ENCODE measurements at places on chromosomes 5 and 9.

- DNase-seq: no peak
Observed at GRCh38 chr9:84255696-84256095, 84.9 kb downstream of the SLC28A3 start.

GRCh38 chr9:130368631-130369103 lies 76.1 kb upstream of the ASS1 start:
- DNase-seq: peak; percentile 39

GRCh38 chr9:134158753-134159392 lies 5.5 kb downstream of the RNU6ATAC start:
- no peak for DNase-seq

DNA sequence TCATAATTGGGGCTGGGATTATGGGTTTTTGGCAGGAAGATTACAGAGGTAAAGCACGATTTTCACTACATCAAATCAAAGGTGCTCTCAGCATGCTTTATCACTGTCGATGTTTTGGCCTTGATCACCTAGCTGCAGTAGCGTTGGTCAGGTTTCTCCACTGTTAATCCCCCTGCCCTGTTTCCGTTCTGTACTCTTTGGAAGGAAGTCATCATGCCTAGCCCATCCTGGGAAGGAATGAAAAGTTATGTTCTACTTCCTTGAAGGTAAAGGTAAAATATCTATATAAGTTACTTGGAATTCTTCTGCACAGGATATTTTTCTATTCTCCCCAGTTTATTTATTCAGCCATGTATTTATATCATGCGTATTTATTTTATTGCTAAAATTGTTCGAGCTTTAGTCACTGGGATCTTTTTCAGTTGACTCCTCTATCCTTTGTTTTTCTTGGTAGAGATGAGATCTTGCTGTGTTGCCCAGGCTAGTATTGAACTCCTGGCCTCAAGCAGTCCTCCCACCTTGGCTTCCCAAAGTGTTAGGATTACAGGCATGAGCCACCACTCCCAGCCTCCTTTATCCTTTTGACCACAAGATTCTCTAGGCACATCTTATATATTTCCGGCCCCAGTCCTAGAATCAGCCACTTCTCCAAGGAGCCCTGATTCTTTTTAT lies 25.3 kb downstream of the FAF2 start:
- DNase-seq: no peak

GRCh38 chr5:110900829-110901228 lies 162.0 kb downstream of the SLC25A46 start:
- no peak for DNase-seq

GRCh38 chr5:93777620-93778019 lies 36.2 kb upstream of the POU5F2 start:
- DNase-seq: no peak

DNA sequence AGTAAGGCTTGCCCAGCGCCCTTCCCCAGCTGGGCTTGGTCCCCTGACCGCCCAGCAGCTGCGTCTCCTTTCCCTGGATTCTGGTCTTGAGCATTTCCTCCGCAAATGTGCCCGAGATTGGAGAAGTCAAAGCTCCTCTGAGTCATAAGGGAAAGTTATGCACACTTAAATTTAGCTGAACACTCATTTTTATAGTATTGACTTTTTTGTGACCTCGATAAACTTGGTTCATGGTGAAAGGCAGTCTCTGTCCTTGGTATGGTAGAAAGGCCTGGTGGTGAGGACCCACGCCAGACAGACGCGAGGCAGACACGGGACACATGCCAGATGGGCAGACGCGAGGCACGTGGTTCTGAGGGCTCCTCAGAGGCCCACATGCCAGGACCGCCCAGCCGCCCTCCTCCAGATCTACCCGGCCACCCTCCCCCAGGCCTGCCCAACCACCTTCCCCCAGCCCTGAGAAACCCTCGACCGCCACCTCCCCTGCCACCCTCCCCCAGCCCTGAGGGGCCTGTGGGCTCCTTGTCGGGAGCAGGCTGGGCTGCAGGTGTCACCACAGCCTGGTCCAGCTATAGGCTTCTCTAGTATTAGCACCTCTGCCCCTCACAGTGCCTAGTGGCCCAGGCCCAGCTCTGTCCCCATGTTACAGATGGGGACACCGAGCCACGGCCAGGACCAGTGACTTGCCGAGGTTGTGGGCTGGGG lies 60.9 kb upstream of the CACNA1B start:
- DNase-seq: no peak

- no peak for DNase-seq
Observed at GRCh38 chr9:122016744-122017143, 76.4 kb downstream of the TTLL11 start.

Data from stimulated activated CD4-positive, alpha-beta T cell treated with anti-CD3 and anti-CD28 coated beads, Interleukin-2, amount 100 ng/mL, for 24 hours (primary cell).